Retina (tissue), 1 donor: ENCODE measurements at places on chromosomes 11 and 22.

DNA sequence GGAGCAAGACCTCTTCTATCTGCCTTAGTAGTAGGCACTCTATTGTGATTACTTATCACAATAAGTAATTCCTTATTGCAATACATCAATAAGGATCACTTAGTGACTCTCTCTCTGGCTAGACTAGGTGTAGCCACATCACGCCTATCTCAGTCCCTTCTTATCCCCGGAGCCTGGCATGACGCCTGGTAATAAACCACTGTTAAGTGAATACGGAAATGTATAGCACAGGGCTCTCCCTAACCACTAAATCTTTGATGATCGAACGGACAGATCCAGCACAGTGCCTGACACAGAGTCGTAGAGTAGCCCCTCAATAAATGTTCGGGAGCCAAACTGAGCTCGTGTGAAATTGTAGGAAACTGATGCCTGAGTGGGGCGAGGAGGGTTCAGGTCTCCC, 143.3 kb downstream of the FBXO7 start:
- DNase-seq = no peak

- no peak for DNase-seq
Observed at GRCh38 chr11:120144501-120144900, 6.6 kb upstream of the TRIM29 start.

GRCh38 chr11:376531-377173, 7.4 kb downstream of the B4GALNT4 start:
- DNase-seq = no peak

- DNase-seq = no peak
Observed at GRCh38 chr11:33383075-33383919, 126.1 kb downstream of the HIPK3 start.

GRCh38 chr22:24803064-24803542, 2.9 kb upstream of the SGSM1 start:
- peak; percentile 63 for DNase-seq

DNA sequence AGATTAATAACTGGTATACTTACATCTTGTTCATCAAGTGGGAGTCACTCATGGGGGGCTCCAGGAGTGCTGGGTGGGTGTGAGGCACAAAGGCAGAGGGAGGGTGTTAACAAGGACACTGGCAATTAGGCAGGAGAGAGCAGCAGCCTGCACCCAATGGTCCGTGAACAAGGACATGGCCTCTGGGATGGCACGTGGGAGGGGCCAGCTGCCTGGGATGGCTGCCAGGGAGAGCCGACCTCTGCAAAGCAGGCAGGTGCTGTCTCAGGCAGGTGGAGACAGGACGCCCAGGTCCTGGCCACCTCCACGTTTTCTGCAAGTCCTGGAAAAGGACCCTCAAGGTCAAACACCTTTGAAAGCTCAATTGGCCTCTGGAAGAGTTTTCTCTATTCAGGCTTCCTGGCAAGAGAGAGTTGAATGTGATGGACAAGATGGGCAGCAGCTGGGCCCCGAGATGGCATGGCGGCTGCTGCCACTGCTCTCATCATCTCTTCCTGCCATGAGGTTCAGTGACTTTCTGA, 257.1 kb downstream of the BUD13 start:
- DNase-seq = no peak

DNA sequence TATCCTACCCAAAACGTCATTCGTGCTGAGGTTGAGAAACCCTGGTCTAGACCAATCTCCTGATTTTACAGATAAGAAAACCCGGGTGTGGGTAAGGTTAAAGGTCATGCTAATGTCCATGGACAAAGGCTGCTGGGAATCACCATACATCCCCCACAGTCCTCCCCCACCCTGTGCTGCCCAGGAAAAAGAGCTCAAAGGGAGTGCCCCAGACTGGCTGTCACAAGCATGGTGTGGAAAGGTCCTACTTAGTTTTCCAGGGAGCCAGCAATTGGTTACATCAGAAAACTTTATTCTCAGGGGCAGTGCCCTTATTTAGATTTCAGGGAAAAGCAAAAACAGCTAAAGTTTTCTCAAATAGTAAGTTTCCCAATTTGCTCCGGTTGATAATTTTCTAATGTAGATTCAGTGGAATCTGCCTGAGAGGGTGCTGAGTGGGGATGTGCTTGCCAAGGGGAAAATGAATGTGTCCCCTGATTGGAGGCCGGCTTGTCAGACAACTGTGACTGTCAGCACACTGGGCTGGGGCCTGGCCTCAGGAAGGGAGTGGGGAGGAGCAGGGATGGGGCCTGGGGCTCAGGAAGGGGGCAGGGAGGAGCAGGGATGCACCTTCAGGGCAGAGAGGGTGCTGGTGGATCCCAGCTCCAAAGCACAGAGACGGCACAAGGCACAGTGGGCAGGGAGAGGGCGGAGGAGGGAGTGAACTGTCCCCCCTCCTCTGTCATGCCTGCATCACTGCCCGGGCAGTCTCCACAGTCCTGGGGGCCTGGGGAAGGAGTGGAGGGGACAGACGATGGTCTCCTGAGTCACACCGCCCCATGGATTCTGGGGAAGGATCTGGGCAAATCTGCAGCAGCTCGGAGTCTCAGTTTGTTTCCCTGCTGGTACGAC, 263.6 kb downstream of the KIRREL3 start:
- DNase-seq = no peak

DNA sequence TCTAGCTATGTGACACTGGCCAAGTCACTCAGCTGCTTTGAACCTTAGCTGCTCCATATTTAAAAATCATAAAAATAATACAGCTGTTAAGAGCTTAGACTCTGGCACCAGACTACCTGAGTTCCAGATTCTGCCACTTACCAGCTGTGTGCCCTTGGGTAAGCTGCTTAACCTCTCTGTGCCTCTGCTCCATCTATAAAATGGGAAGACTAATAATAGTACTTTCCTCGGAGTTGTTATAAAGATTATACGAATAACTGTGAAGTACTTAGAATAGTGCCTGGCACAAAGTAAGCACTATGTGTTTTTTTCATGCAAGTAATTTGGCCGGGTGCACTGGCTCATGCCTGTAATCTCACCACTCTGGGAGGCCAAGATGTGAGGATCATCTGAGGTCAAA, 1.4 kb downstream of the HDHD5 start:
- no peak for DNase-seq

DNA sequence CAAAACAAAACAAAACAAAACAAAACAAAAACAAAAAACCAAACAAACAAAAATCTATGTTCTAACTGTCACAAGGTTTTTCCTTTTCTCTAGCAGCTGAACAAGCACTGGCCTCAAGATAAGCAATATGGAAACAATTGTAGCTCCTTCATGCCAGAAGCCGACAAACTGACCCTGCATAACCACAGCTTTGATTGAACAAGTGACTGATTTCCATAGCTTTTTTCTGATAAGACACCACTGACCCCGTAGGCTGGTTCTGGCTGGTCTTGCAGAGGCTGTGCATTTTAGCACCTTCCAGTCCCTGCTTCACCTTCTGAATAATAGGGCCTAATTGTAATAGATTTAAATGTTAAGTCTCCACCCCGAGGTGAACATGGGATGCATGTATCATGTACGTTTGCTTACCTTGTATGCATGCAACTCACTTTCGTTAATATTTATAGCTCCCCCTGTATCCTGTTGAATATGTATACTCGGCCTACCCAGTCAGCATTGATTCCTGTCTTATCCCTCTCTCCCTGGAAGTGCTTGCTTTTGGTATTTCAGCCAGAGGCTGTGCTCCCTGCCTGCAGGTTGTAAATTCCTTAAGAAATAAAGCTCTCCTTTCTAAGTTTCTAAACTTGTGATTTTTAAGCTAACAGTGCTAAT, 49.6 kb downstream of the CNTF start:
- no peak for DNase-seq

DNA sequence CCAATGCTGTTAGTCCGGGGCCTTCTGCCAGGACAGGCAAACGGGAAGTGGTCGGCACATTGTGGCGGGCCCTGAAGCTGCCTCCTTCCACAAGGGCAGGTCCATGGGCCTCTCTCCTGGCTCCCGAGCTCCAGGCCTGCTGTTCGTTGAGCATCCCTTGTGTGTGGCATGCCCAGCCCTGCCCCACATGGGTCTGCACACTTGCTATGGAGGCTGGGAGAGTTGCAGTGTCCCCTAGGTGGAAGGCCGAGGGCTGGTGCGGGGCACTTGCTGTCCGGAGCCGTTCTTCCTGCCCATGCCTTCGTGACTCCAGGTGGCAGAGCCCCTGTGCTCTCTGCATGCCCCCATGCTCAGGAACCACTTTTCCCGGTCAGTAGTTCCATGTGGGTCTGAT, 26.0 kb upstream of the DGCR8 start:
- no peak for DNase-seq

- DNase-seq = no peak
Observed at GRCh38 chr11:55942785-55943392, 6.7 kb upstream of the OR5I1 start.

- no peak for DNase-seq
Observed at GRCh38 chr11:30465192-30465591, 121.0 kb downstream of the MPPED2 start.

DNA sequence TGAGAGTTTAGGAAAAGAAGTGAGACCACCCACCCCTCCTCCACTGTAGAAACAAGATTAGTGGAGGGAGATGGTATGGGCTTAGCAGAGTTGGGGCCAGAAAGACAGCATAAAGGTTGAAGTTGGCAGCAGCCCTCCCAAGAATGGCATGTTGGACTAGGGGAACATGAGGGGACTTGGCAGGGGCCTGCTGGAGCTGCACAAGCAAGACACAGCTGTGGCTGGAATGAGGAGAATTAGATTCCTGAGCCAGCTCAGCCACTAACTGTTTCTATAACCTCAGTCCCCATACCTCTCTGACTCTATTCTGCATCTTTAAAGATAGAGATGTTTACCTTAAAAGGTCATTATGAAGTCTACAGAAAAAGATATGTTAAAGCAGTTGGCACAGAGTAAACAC, 13.2 kb downstream of the MAP6 start:
- no peak for DNase-seq

GRCh38 chr11:104588970-104589369, 309.3 kb downstream of the CASP12 start:
- peak; percentile 12 for DNase-seq

GRCh38 chr11:46493791-46494190, 100.0 kb downstream of the AMBRA1 start:
- DNase-seq = no peak

DNA sequence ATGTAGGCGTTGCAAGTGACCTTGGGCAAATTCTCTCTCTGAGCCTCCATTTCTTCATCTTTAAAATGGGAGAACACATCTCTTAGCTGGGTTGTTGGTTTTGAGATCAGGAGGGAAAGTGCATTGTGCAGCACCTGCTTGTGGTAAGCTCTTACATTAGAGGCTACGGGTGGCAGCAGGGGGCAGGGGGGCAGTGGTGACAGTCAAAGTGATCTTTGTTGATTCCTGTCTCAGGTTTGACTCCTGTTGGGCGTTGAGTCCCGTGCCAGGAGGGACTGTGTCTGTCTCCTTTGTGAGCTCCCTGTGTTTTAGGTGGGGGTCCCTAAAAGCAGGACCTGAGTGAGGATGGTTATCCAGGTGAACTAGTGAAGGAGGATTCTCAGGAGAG, 101.7 kb downstream of the TP53I11 start:
- DNase-seq = no peak

- DNase-seq = no peak
Observed at GRCh38 chr11:119860561-119861094, 131.6 kb upstream of the NECTIN1 start.

- no peak for DNase-seq
Observed at GRCh38 chr11:65592858-65593517, 2.6 kb downstream of the KCNK7 start.

GRCh38 chr22:25919452-25919851, 177.5 kb downstream of the MYO18B start:
- no peak for DNase-seq

GRCh38 chr11:62087694-62088093, 36.1 kb upstream of the INCENP start:
- DNase-seq = no peak

GRCh38 chr22:28783786-28784671, 11.5 kb downstream of the CCDC117 start:
- no peak for DNase-seq

DNA sequence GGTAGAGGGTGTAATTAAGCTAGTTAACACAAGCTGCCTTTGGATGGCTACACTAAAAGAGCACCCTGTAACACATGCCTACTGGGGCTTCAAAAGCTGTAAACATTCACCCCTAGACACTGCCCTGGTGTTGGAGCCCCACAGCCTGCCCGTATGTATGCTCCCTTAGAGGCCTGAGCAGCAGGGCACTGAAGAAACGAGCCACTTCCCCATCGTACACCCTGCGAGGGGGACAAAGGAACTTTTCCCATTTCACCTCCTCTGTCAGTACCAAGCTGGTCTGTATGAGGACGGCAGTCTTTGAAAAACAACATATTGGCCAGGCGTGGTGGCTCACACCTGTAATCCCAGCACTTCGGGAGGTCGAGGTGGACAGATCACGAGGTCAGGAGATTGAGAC, 77.0 kb downstream of the MAML2 start:
- DNase-seq = no peak

GRCh38 chr11:46380340-46381047, 975 bp upstream of the MDK start:
- DNase-seq = peak; percentile 88

DNA sequence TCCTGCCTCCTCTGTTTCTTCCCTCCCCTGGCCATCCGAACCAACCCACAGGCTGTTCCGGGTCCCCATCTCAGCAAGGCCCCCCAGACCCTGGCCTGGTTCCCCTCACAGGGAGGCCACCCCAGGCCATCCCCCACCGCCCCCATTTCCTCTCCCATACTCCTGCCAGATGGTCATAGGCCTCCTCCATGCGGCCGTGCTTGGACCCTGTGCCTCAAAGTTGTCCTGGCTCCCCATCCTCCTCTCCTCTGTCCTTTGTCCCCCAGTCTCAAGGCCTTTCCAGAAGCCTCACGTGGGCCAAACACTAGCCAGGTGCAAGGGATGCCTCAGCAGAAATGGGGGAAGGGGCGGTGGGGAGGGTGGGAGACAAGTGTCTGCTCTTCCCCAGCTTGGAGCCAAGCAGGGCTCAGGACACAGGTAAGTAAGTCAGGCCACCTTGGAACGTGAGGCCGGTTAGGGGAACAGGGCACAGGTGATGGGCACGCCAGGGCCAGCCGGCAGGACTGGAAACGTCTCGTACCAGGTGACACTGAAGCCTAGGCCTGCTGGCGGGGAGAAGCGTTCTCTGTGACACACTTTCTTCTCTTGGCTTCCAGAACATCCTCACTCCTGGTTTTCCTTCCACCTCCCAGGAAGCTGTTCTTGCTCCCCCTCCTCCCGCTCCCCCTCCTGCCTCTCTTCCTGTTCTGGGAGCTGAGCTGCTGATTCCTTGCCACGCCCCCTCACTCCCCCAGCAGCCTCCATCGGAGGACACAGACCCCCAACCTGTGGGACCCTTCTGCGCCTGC, 31.5 kb upstream of the SLC22A12 start:
- DNase-seq = no peak

DNA sequence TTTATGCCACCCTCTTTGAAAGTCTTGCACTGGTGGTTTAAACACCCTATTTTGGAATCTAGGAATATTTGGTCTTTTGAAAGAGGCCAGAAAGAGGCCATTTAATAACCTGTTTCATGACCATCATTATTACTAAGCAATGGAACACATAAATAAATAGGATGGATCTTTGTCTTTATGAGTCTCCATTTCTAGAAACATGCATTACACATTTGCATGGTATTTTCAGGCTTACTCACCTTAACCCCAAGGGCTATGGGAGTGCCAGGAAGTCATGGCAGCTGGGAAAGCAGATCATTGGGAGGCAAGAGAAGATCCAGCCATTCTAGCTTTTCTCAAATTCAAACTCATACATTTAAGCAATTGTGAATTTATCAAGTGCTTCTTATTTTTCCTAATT, 185.8 kb upstream of the POU2AF2 start:
- no peak for DNase-seq

- DNase-seq = no peak
Observed at GRCh38 chr11:129259931-129260348, 67.8 kb upstream of the ARHGAP32 start.

- DNase-seq = peak; percentile 47
Observed at GRCh38 chr11:79314906-79315689, 125.7 kb downstream of the TENM4 start.
